Cortex of kidney (tissue), 1 donor: ENCODE measurements at places on chromosomes 4 and X.

DNA sequence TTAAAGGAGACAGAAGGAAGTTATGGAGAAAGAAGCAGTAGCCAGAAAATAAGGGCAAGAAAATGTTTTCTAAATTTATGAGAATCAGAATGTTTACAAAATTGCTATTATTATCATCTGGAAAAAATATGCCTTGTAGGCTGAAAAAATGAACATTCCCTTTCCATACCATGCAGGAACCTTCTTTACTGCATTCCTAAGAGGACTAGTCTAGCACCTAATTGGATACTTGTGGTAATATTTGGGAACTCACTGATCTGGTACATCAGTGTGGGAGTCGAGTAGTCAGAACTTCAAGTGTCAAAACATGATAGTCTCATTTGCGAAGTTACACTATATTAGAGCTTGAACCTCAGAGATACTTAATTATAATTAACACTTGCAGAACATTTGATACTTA is 51.9 kb downstream of the TET2 start:
- no peak for DNase-seq

GRCh38 chr4:122107680-122108079 is 44.5 kb upstream of the BLTP1 start:
- no peak for DNase-seq

DNA sequence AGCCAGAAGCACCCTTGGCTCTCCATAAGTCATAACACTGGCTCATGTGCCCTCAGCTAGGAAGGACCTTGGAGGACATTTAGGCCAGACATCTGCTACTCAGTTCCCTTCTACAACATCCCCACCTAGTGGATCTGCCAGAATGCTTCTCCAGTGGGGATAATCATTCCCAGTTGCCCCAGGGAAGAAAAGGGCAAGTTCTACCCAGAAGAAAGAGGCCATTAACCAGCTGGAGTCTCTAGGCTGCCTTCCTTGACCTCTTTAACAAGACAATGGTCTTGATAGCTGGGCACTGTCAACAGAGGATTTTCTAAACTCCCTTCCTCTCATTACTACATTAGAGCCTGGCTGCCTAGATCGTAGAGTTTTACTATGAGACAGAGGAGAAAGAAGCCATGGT is 42.0 kb downstream of the LGI2 start:
- DNase-seq, result no peak

DNA sequence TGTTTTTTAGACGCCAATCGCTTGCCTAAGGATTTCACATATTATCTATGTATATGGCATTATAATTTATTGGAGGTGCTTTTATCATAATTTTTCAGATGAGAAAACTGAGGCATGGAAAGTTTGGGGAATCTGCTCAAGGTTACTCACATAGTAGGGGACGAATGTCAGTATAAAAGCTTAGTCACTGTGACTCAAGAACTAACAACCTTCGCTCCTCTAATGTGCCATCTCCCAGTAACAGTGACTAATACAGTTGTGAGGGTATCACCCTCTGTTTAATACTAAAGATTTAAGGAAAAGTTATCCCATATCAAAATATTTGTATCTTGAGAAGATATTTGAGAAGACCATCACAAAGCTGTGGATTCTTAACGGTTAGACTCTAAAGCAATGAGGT is 353.1 kb upstream of the SPOCK3 start:
- no peak for DNase-seq

DNA sequence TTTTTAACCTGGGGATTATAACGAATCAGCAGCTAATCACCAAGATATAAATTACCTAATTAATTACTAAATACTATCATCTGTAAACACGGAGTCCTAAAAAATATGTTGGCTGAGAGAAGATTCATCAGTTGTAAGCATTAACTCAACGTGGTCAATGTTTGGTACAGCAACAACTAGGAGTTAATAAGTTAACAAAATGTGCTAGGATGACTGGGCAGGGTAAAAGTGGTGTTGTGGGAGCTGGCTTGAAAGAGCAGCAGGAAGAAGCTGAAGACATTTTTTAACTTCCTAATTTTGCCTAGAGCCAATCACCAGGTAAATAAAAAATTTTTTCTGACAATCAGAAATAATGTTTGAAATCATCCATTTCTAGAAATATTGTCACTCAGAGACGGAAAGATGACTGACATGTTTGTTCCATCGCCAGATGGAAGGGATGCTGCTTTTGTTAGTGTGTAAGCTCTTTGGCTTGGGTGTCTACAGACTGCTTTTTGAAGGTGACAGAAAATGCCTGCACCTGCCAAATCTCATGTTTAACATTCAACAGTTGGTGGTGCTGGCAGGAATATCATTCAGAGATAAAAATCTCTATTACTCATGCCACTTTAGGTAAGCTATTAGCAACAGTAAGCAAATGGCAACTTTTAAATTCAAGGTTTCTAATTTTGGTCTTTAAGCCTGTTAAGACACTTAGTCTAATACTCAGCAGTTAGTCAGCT is 1126.9 kb downstream of the STPG2 start:
- no peak for DNase-seq

DNA sequence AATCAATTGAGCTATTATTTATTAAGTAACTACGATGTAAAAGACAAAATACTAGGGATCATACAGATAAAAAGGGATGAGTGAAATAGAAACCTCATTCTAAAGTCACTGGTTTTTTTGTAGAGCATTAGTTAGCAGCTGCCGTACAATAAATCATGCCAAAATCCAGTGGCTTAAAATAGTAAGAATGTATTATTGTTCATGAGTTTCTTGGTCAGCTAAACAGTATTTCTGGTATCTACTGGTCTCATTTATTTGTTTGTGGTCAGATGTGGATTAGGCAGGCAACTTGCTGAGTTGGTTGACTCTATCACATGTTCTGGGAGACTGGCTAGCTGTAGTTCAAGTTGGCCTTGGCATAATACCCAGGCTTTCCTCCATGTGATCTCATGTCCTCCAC is 667.3 kb downstream of the GALNTL6 start:
- no peak for DNase-seq

GRCh38 chrX:136608295-136608933 is 39.5 kb upstream of the CD40LG start:
- DNase-seq, result no peak

DNA sequence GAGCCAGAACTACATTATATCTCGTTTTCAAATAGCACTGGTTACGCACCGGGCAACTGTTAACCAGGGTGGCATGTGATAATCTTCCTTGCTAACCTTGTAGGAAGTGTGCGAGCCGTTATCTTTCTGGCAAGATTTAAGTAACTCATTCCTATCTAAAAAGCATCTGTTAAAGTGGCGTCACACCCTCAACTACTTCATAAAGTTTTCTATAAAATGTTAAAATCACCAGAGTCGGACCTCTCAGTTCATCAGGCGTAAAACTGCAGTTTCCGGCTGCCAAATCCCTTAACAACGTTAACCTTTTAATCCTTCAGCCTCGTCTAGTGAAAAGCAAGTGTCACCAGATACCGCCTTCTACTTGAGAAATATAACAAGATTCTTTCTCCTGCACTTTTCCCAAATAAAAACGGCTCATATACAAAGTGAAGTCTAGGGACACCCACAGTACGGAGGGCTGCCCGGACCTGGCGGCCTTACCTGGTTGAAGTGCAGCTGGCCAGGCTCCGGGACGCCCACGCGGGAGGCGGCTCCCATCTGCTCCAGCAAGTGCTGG is 1.2 kb downstream of the SLC39A8 start:
- no peak for DNase-seq

DNA sequence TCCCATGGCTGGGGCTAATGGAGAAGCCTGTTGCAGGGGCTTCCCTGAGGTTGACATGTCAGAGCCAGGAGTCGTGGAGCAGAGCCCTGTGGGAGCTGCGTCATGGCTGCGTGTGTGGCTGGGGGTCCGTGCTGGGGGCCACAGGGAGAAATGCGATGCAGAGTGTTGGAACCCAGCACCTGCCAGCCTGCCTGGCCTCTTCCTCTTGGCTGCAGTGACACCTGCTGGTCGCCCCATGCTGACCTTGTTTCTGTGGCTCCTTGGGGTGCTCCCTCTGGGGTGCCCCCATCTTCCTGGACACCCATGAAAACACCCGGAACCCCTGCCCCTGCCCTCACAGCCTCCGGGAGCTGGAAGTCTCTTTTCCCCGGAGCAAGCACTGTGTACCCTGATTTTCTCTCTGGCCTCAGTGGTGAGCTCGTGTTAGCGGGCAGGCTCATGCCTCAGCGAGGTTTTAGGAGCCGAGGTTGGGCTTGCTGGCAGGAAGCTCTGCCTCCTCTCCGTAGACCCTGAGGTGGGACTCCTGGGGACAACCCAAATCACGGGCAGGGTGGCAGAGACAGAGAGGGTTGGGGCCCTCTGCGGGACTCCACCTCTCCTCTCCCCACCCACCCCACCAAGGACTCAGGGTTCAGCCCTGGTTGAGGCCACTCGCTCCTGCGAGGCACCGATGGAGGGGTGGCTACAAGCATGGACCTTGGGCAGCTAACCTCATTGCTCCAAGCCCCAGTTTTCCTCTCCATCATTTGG is 103.7 kb downstream of the SORCS2 start:
- DNase-seq, result no peak

- no peak for DNase-seq
Observed at GRCh38 chr4:59339631-59340030, 1860.5 kb upstream of the ADGRL3 start.

- no peak for DNase-seq
Observed at GRCh38 chrX:136766785-136767103, 14.0 kb downstream of the ARHGEF6 start.

DNA sequence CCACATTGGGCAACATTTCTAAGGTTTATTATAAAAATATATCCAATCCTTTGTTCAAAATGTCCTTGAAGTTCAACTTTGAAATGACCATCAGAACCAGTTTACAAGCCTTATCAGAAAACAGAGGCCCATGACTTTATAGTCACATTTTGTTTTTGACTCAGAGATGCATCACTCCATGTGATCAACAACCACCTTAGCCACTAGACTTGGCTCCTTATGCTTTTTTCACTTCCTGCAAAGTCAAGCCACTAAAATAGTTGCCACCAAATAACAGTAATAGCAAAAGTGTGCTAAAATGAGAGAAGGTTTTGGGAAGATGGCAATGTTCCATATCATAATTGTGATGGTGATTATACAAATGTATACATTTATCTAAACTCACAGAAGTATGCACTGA is 181.7 kb downstream of the MAML3 start:
- no peak for DNase-seq

- no peak for DNase-seq
Observed at GRCh38 chr4:165970703-165971420, 97.8 kb downstream of the TLL1 start.

DNA sequence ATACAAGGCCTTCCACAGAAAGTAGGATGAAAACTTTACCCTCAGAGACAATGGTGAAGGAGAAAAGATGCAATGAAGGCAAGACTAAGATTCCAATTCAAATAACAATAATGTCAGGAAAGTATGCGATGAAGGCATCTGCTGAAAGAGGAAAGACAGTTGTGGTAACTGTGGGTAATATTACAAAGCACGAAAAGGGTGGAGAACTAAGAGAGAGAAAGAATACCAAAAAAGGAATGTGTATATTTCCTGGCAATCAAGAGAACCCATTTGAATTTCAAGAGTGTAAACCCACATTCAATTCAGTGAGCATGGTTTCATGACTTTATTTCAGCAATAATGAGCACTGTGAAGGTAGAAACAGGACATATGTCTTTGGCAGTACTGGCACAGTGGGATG is 225.5 kb downstream of the PALLD start:
- DNase-seq, result no peak
